Activated effector memory CD4-positive, alpha-beta T cell treated with anti-CD3 and anti-CD28 coated beads, Interleukin-2, amount 50 U/mL, for 16 hours (primary cell): ENCODE measurements at places on chromosomes 1 and 21.

- DNase-seq = no peak
Measured at GRCh38 chr1:15226388-15227255, 20.4 kb upstream of the FHAD1 start.

DNA sequence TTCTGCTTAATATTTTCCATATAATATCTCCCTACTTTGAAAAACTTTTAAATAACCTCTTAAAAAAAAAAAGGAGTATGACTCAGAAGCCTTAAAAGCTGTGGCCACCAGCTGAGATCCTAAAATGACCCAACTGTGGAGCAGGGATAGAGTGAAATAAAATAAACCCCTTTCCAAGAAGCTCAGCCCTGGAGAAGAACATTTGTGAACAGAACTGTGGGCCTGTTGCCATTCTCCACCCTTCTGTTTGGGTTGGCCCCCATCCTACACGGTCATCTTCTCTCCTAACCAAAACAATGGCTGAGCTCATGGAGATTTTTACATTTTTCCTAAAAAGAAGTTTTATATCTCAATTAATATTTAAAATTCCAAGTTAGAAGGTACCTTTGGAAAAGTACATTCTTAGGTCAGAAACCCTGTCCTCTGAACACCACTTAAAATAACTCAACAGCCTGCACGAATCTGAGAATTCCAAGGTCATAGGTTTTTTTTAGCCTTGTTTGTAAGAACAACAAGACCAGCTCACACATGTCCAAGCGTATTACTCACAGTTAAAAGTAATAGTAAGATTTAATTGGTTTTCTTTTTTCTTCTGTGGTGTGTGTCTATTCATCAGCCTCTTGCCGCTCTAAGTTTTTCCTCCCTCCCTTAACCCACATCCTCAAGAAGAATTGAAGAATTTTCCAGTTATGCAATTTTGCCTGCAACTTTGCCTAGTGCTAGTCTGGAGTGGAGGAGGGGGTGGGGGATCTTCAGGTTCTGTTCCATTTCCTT lies 107.7 kb upstream of the ERRFI1 start:
- no peak for DNase-seq

DNA sequence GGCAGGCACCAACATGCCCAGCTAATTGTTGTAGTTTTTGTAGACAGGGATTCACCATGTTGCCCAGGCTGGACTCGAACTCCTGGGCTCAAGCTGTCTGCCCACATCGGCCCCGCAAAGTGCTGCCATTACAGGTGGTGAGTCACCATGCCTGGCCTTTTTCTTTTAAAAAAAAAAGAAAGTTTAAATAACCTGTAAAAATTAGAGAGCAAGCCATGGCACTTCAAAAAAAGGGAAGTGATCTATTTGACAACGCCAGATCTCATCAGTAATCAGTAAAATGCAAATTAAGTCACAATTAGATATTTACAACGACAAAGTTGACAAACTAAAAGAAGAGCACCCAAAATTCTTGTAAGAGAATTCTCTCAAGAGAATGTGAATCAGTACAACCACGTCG lies 2.9 kb upstream of the RBBP5 start:
- DNase-seq = no peak

DNA sequence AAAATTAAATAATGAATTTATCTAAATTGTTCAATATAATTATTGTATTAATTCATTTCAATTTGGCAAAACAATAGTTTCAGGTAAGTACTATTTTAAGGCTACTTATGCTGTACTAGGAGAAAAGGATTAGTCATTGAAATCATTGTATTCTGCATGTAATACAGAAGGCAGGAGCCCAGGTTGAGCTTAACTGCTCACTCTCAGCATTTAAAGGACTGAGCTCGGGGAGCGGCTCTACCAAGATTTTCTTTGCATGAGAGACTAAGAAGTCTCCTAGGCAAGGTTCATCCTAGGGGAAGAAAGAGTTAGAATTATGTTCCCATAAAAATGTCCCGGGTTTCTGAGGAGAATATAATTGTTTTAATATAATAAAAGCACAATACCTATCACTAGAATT lies 112.5 kb downstream of the CYYR1 start:
- DNase-seq = no peak

- no peak for DNase-seq
Measured at GRCh38 chr1:211518330-211519289, 26.6 kb upstream of the RD3 start.

- DNase-seq = no peak
Measured at GRCh38 chr1:188986745-188987417, 1490.8 kb downstream of the BRINP3 start.

- DNase-seq = no peak
Measured at GRCh38 chr1:110114784-110115183, 2.5 kb downstream of the UBL4B start.

- no peak for DNase-seq
Measured at GRCh38 chr1:62212411-62212810, 17.8 kb downstream of the L1TD1 start.

- DNase-seq = no peak
Measured at GRCh38 chr1:52192436-52192835, 50.5 kb downstream of the ZFYVE9 start.

GRCh38 chr21:44850905-44851657 lies 22.4 kb downstream of the PTTG1IP start:
- DNase-seq = no peak

DNA sequence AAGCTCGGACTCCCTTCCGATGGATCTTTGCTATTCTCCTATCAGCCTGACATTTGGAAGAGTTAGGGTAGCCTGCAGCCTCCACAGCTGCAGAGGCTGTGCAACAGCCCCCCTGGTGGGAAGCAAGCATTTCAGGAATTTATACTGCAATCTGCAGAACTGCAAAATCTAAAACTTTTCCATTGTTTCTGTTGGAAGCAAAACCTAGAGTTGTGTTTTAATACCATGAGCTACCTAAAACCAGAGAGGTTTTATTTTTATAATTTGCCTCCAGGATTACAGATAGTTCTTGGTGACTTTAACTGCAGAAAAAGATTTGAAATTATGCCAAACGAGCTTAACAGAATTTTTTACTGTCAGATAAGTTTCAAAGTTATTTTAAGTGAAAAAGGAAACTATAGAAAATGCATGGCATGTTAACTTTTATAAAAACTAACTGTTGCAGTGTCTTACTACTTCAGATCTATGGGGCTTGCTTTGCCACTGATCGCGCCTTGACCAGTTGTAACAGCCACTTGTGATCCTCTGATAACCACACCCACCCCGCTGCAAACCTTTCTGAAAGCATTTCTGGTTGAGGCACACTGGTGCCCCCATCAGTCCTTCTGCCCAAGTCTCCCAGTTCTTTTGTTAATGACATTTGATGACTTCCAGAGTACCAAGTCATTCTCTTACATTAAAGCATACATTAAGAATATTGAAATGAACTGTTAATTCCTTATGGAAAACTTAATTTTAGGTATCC lies 64.8 kb downstream of the PRDM2 start:
- DNase-seq = no peak
